CD4-positive, alpha-beta T cell (primary cell): ENCODE measurements at places on chromosomes 7 and 10. TPM values are rescaled to one million over a fixed set of nuclear protein-coding genes. Genes with fewer than 3 reads are reported as not detected.

The SFTPA1 gene
- total RNA-seq = not detected

The POP7 gene
- 7.5 TPM for total RNA-seq

DNA sequence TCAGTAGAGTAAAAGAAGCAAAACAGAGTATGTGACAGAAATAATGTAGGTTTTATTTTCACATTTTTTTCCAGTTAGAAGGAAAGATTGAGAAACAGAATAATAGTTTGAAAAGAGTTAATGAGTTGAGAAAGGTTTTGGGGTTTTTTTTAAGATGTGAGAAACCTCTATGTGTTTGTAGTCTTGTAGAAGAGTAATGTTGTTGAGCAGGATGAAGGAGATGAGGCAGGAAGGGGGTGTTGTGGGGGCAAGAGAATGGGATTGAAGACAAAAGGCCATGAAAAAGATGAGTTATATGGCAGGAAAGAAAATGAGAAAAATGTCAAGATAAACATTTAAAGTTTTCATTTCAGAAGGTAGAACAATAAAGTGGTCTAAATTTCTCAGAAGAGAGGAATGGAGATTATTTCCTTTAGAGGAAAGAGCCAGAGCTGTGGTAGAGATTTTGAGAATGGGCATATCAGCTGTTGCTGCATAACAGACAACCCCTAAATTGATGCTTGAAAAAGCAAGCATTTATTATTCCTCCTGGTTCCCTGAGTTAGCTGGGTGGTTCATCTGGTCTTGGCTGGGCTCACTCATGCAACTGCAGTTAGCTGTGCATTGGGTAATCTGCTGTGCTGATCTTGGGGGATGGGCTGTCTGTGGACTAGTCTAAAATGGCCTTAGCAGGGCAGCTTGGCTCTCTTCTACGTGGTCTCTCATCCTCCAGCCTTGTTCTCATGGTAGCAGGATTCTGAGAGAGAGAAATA is 27.1 kb downstream of the PCGF5 start:
- no peak for DNase-seq

GRCh38 chr7:70638158-70639107 is 493.5 kb upstream of the GALNT17 start:
- DNase-seq = no peak

DNA sequence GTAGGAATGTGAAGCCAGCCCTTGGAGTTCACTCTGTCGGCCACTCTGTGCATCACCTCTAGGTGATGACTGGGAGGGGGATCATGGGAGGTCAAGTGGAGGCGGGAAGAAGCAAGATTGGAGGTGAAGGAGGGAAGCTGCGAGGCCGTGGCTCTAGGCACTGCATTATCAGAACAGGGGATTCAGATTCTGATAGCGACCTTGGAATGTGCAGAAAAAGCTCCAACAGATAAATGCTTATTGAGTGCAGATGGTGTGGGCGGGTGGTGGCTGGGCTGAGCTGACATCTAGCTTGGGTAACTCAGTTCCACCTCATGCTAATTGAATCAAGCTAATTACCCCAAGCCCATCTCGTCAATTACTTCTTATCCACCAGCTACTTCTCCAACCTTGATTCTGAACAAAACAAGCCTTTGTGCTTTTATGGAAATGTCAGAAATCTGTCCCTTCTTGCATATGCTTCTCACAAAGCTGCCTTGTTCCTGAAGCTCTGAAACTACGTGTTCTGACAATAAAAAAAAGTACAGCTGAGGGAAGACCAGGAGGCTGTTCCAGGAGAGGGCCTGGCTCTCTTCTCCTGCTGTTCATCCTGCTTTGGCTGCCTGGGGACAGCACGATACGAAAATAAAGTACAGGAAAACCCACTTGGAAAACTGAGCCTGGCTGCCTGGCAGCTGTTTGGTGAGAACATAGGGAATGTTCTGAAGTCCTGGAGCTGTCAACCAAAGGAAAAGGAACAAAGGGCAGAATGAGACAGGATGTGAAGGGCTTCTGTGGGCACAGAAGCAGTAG is 27.5 kb downstream of the STRA8 start:
- DNase-seq = no peak

The IFIT1B gene
- total RNA-seq = 0.11 TPM

The ARID5B gene
- total RNA-seq = 49.2 TPM

- no peak for DNase-seq
Measured at GRCh38 chr10:12547301-12547771, 198.0 kb downstream of the CAMK1D start.

GRCh38 chr7:25613912-25614311 is 385.6 kb upstream of the NPVF start:
- DNase-seq = no peak

The BEND7 gene
- not detected for total RNA-seq

GRCh38 chr7:100516135-100516812 is 22.7 kb upstream of the AGFG2 start:
- DNase-seq = peak; percentile 38

The GPER1 gene
- total RNA-seq = not detected
